NCI-H1930 (cell line): ENCODE measurements at places on chromosomes 7 and 10.

DNA sequence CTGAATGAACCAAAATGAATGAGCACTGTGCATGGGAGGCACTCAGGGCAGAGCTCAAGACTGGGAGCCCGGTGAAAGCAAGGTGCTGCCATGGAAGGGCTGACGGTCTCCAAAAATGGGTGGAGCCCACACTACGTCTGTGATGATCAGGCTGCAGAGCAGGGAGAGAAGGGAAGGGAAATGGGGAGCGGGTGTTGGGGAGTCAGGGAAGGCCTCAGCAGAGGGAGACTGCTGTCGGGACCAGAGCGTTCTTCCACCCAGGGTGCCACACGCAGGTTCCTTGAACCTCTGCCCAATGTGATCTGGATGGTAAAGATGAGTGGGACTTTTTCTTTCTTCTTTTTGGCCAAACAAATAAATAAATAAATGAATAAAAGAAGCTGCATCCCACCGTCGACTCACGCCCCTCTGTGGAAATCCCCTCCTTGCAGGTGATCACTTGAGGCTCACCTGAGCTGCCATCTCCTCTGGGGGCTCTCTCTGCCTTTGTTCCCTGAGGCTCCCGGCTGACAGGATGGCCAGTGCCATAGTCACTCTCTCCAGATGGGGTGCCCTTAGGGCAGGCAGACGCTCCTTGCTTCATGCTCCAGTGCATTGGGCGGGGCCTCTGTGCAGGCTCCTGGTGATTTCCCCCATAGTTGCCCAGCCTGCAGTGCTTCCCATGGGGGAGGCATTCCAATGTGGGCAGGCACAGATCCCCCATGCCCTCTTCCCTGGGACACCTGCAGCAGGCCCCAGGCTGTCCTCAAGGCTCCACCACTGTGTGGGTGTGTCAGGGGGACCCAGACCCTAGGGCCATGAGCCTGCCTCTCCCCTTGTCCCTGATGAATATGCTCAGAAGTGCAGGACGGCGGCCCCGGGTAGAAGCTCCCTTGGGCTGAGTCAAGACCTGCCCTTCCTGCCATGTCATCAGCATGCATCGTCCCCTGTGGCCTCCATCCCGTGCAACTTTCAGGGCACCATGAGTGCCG lies 131.8 kb downstream of the PTPN20 start:
- no peak for DNase-seq

DNA sequence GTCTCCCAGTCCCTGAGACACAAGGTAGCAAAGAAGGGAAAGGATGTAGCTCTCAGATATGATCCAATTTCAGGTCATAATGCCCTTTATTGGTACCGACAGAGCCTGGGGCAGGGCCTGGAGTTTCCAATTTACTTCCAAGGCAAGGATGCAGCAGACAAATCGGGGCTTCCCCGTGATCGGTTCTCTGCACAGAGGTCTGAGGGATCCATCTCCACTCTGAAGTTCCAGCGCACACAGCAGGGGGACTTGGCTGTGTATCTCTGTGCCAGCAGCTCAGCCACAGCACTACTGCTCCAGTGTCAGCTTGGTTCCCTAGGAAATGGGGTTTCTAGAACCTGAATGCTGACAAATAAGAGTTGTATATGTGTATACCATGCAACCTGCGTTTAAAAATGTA lies 74.6 kb upstream of the PRSS58 start:
- no peak for DNase-seq

DNA sequence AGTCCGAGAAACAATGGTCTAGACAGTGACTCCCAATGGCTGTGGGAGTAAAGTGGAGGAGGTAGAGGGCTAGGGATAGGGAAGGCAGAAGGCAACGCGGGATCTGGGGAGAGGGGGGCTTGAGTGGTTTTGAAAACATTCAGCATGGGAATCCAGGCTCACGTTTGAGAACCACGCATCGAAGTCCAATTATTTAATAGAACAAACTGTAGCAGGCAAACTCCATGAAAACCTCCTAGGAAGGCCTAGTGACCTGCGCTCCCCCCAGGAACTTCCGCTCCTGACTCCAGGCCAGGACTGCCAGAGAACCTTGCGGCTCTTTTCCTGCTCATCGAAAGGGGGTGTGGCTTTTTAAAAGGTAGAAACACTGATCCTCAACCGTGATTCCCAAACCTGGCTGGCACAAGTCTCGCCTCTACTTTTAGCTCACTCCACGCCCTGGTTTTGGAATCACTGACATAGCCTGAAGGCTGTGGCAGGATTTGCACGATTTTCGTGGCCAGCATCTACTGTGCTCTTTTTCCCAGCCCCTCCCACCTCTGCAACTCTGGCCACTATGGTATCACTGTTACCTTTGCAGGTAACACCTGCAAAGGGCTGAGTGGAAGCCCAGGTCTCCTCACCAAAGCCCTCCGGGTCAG lies 43.4 kb downstream of the MYOF start:
- DNase-seq = no peak

DNA sequence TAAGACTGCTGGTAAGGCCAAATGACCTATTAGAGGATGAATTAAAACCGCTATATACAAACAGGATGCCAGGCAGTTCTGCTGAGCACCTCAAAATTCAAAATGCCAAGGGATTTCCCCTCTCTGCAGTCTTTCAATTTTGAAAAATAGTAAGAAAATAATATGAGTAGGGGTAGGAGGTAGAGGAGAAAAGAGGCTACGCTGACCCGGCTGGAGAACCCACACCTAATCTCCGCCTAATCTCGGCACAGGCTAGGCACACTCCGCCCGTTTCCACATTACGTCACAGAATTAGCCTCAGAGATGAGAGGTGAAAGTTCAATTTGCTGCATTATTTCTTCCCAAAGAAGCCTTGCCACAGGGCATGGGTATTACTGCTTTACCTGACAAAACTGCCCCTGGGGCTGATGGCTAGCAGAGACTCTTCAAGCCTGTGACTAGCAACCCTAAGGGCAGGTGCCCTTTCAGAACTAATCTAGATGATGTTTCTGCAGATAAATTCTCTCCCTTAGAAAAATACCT lies 21.3 kb upstream of the SPOCK2 start:
- no peak for DNase-seq

- no peak for DNase-seq
These were observed 21.4 kb upstream of the PAX2 start for GRCh38 chr10:100723770-100724530.

GRCh38 chr10:122494833-122495232 lies 33.5 kb downstream of the HTRA1 start:
- no peak for DNase-seq

DNA sequence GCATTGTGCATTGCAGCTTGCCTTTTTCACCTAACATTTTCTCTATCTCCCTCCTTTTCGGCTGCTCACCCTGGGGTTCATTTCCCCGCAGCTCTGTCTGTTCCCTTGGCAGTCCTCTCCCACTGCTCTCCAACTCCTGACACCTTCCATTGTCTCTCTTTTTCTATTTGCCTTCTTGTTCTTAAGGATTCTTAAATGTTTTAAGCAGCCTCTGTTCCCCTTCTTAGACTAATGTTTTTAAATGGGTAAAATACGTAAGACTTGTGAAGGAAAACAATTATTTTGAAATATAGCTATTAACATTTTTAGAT lies 19.4 kb downstream of the BMPR1A start:
- DNase-seq = no peak

GRCh38 chr7:51187941-51188340 lies 128.7 kb downstream of the COBL start:
- no peak for DNase-seq

- no peak for DNase-seq
These were observed 472.8 kb upstream of the ADARB2 start for GRCh38 chr10:2210088-2210487.

- no peak for DNase-seq
These were observed 51.0 kb downstream of the SKAP2 start for GRCh38 chr7:26813432-26813831.

DNA sequence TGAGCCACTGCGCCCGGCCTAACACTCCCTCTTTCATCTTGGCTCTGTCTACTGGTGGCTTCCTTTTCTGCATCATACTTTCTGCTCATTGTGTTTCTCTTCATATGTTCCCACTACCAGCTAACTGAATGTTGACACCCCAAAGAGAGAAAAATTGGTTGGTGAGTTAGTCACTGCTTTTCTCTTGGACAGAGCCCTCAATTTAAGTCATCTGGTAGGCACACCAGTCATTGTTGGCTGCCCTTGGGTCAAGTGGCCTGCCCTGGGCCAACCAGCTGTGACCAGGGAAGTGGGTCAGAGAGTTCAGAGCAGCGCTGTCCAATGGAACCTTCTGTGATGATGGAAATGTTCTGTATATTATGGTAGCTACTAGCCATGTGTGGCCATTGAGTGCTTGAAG lies 52.0 kb downstream of the GRK5 start:
- no peak for DNase-seq

DNA sequence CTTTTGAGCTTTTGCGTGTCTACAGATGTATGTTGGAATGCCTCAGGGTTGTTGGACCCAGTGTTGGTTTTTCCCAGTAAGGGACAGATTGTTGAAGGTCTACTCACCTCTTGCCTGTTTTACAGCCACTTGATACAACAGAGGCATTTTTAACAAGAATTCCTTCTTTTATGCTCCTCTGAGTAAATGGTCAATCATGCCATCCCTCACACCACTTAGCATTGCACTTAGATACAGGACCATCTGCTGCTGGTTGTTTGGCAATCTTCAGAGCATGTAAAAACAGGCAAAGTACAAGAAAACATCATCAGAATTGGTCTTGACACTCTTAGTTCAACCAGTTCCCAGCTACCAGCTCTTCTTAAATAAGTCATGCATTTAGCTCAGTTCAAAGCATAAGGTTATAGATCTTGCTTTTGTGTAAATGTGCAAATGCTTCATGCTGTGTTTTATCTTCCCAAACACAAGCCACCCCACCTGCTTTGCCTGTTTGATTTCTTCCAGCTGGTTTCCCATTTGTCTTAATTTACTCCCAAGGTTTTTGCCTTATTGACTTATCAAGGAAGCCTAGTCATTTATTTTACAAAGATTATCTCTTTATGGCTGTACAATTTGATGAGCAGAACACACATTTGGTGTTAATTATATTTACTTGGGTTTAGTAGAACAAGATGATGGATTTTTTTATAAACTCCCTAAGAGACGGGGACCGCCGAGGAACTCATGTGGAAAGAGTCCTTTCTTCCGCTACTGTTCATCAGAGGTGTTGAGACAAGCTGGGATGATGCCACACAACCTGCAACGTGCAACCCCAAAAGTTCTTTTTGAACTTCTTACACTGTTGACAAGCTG lies 136.6 kb downstream of the AHR start:
- no peak for DNase-seq

GRCh38 chr10:113300617-113301016 lies 252.2 kb upstream of the HABP2 start:
- DNase-seq = no peak

- no peak for DNase-seq
These were observed 130.2 kb downstream of the OAT start for GRCh38 chr10:124288486-124288885.

GRCh38 chr7:140593672-140593982 lies 47.0 kb downstream of the DENND2A start:
- no peak for DNase-seq

- DNase-seq = no peak
These were observed 1.1 kb downstream of the CCDC126 start for GRCh38 chr7:23598296-23598695.

DNA sequence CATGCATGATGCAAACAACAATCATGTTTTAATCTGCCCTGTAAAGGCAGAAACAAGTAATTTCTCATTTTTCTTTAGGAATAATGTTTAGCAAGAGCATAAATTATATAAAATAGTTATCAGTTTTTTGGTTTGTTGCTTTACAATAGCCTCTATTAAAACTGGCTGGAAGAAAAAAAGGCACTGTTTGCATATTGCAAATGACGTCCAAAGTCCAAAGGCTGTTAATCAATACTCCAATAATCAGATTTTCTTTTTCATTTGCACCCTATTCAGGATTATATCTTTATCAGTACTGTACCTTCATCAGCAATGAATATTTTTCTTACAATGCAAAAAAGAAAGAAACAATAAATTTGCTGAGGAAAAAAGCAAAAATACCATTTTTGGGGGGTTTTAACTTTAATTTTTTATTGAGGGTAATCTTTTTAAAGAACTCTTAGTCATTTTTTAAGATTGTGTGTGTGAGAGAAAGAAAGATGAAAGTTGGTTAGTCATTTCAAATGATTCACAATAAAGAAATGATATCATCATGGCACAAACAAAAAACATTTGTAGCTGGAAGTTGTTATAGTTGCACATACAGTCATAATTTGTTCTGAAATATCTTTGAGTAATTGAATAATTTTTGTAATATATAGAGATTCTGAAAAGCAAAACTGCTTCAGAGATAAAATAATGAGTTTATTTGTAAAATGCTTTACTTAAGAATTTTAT lies 44.4 kb upstream of the AKR1C2 start:
- DNase-seq = no peak

DNA sequence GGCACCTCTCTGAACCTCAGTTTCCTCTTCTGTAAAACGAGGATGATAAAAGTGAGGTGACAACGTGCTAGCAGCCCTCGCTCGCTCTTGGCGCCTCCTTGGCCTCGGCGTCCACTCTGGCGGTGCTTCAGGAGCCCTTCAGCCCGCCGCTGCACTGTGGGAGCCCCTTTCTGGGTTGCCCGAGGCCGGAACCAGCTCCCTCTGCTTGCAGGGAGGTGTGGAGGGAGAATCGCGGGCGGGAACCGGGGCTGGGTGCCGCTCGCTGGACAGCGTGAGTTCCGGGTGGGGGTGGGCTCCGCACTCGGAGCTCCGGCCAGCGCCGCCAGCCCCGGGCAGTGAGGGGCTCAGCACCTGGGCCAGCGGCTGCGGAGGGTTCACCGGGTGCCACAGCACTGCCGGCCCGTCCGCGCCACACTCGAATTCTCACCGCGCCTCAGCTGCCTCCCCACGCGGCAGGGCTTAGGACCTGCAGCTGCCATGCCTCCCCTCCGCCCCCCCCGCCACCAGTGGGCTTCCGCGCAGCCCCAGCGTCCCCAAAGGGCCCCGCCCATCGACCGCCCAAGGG lies 24.3 kb upstream of the ACSL5 start:
- no peak for DNase-seq

DNA sequence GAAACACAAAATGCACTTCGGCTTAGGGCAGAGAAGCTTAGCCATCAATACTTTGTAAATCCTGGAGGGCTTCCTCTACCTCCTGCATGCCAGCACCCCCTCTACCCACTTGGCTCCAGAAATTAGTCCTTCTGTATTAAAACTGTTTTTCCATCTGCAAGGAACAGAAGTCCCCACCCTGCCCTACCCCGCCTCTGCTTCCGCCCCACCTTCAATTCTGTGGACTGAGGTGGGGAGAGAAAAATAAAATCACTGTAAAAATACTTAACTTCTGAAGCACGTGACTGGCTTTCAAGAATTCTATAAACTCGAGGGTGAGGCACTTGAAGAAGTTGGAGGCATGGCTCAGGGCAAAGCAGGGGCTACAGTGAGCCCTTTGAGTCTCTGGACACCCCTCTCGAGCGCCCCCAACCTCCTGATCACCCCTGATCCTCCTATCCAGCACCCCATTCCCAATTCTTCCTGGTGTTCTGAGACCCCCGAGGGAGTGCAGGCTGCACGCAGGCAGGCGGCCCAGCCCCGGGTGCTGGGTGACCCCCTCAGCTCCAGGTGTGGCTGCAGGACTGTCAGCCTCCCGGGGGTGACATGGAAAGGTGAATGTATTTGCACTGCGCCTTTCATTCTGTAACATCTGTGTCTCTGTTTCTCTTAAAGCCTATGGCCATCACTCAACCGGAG lies 7.3 kb upstream of the KIAA1217 start:
- no peak for DNase-seq
